ENCODE measurements at places on chromosomes 1 and 21.

- no peak for DNase-seq
Measured at GRCh38 chr1:34779526-34779925, 1.5 kb upstream of the GJB3 start.

DNA sequence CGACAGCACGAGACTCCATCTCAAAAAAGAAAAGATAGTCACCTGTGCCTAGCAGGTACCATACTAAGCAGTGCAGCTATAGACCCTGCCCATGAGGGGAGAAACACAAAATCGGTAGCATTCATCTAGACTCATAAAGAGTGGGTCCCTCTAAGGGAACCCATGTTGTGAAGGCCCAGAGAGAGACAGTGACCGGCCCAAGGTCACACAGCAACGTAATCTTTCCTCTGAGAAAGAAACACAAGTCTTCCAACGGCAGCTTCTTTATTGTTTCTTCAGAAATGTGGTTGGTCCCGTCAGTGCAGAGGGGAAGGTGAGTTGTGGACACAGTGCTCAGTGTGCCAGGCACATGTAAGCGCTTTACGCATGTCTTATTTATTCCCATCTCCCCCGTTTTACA is 198.6 kb upstream of the TMEM51 start:
- no peak for DNase-seq

- no peak for DNase-seq
Measured at GRCh38 chr1:214550013-214550856, 1.2 kb downstream of the PTPN14 start.

GRCh38 chr1:13830616-13831280 is 130.8 kb downstream of the PRDM2 start:
- DNase-seq: no peak

Data from left hindlimb (tissue), 1 donor.